Left lung (tissue), 14 donors: ENCODE measurements at places on chromosomes 5 and 9. TPM values are rescaled to one million over a fixed set of nuclear protein-coding genes. Genes with fewer than 3 reads are reported as not detected.

The S1PR3 gene
- 15.8 TPM for total RNA-seq

The ADAMTS6 gene
- total RNA-seq: 6.3 TPM

The CLINT1 gene
- total RNA-seq: 68.0 TPM

The ZNF618 gene
- 12.0 TPM for total RNA-seq

The BTNL9 gene
- total RNA-seq: 15.9 TPM

The GHR gene
- total RNA-seq: 6.3 TPM

The GMCL2 gene
- total RNA-seq: not detected

- H3K4me3 ChIP-seq: no peak overlapping the region
- no peaks in the 10 kb centered on the region for H3K36me3 ChIP-seq
- H3K27me3 ChIP-seq: peaks cover 79% of the 10 kb centered on the region
- DNase-seq: no peak
Measured at GRCh38 chr5:2169850-2170760, 287.4 kb upstream of the IRX4 start.

DNA sequence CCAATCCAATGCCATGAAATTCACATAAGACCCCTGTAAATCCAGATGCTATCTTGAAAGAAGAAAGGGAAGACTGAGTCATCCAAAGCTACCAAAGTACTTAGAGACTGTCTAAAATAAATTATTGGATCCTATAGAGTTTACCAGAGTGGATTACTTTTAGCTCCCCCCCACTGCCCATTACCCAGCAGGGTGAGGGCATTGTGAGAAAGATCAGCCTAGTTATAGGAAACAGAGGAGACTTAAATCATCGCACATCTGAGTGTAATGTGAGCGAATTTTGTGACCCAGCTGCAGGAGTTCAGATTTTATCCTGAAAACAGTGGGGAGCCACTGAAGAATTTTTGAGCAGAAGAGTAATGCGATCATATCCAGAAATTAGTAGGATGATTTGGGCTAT lies 1.6 kb upstream of the ENHO start:
- H3K4me3 ChIP-seq: no peak overlapping the region
- H3K36me3 ChIP-seq: no peaks in the 10 kb centered on the region
- no peak overlapping the region for H3K27ac ChIP-seq
- no peak for DNase-seq
- peaks cover 36% of the 10 kb centered on the region for H3K27me3 ChIP-seq

DNA sequence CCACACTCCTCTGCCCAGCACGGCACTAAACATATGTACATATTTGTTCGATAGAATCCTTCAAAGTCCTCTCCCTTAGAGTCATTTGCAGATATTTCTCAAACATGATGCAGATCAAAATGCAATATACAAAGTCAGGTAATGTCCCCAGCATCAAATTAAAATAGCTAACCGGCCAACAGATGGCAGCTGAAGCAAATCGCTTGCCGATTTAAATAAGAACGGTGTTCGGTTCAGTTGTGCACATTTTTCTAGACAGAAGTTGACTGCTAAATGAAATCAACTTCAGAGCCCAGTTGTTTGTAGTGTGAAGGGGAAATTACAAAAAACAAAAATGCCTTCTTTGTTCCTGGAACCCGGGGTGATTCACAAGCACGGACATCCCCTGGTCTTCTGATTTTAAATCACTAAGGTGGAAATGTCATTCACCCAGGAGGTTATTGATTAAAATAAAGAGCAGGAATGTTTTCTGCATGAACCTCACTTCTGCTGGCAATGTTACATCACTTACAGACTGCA lies 219.2 kb downstream of the EBF1 start:
- H3K27ac ChIP-seq: no peak overlapping the region
- peaks cover 10% of the 10 kb centered on the region for H3K27me3 ChIP-seq
- peaks cover under 1% of the 10 kb centered on the region for H3K4me1 ChIP-seq
- no peak overlapping the region for H3K4me3 ChIP-seq
- no peaks in the 10 kb centered on the region for H3K36me3 ChIP-seq

DNA sequence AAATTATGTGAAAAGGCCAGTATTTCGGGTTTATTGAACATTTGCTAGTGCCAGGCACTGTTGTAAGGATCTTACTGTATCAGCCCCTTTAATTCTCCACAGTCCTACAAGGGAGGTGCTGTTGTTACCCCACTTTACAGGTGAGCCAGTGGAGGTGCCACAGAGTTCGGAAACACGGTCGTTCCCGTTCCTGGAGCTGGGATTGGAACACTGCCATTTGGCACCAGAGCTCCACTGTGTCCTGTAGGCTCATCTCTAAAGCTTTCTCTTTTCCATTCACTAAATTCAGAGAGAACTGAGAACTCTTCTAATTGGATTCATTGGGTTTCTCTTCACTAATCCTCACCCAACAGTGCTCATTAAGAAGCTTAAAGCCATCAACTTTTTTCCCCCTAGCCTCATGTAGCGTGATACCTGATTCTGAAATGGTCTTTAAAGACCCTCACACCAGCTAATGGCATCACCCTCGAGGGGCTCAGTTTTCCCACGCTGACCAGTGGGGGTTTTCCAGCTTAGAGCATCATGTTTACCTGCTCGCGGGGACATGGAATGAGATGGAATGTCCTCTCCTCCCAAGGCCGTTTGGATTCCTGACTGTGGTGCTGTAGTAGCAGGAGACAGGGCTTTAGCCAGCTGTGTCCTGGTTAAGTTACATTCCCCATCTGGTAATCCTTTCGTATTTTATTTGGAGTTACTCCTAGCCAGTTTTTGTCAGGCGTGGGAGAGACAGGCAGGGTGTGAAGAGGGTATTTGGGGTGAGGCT lies 5.8 kb downstream of the ERGIC1 start:
- H3K4me3 ChIP-seq: no peak overlapping the region
- no peak for DNase-seq
- H3K27ac ChIP-seq: no peak overlapping the region
- H3K36me3 ChIP-seq: no peaks in the 10 kb centered on the region

DNA sequence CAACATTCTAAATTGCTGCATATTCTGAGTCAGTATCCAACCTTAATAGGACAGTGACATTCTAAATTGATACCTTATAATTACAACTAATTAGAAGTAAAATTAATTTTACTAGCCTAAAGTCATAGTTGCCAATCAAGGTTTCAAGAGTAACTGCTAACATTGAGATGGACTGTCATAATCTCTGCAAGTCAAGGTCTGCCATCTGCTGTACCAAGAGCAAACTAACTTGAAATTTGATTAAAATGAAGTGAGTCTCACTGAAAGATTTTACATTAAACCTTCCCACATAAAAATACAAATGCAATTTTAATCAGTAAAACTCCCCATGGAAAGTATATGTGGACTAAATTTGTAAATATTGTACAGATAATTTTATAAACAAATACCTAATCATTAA lies 235.3 kb downstream of the PRDM9 start:
- no peak overlapping the region for H3K27ac ChIP-seq
- H3K4me1 ChIP-seq: no peaks in the 10 kb centered on the region
- no peaks in the 10 kb centered on the region for H3K36me3 ChIP-seq
- DNase-seq: no peak
- no peak overlapping the region for H3K4me3 ChIP-seq
- H3K27me3 ChIP-seq: no peaks in the 10 kb centered on the region

GRCh38 chr5:24909210-24909609 lies 264.4 kb upstream of the CDH10 start:
- H3K4me3 ChIP-seq: no peak overlapping the region
- no peak overlapping the region for H3K27ac ChIP-seq
- no peaks in the 10 kb centered on the region for H3K36me3 ChIP-seq
- no peaks in the 10 kb centered on the region for H3K4me1 ChIP-seq

DNA sequence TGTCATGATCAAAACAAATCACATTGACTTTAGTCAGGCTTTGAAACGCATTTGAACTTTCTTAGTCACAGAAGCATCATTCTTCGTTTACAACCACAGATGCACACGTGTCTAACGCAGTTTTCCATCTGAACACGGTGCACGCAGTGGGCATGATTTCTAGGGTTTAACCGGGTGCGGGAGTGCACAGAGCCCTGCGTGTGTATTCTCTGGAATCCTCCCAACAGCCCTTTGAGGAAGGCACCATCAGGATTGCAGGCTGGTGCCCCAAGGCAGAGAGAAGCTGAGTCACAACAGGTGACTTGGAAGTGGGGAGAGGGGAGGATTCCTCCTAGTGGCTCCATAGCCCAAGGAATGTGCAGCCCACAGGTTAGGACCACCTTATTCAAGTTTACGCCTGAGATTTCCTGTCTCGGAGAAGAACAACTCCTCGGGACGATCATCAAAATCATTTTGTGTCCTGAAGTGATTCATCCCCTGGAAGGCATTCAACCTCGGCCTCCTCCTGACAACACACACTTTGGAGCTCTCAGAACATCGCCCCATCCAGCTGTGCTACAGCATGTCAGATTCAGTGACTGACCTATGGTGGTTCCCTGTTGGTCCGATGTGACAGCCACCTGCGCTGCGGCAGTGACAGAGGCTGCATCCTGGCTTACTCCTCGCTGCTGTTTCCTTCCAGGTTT lies 13.1 kb downstream of the ROPN1L start:
- no peaks in the 10 kb centered on the region for H3K36me3 ChIP-seq
- peaks cover 52% of the 10 kb centered on the region for H3K4me1 ChIP-seq
- H3K4me3 ChIP-seq: no peak overlapping the region
- no peak for DNase-seq
- H3K27ac ChIP-seq: no peak overlapping the region

GRCh38 chr9:132995879-132996278 lies 17.4 kb downstream of the GFI1B start:
- DNase-seq: no peak
- no peak overlapping the region for H3K27ac ChIP-seq
- no peaks in the 10 kb centered on the region for H3K27me3 ChIP-seq
- no peak overlapping the region for H3K4me3 ChIP-seq
- no peaks in the 10 kb centered on the region for H3K4me1 ChIP-seq
- no peaks in the 10 kb centered on the region for H3K36me3 ChIP-seq

- H3K4me1 ChIP-seq: no peaks in the 10 kb centered on the region
- no peak overlapping the region for H3K4me3 ChIP-seq
- no peak for DNase-seq
- H3K27me3 ChIP-seq: no peaks in the 10 kb centered on the region
Measured at GRCh38 chr5:159412284-159413046, 82.2 kb upstream of the IL12B start.

GRCh38 chr9:99349870-99350269 lies 127.8 kb downstream of the SEC61B start:
- H3K4me1 ChIP-seq: no peaks in the 10 kb centered on the region
- no peak for DNase-seq

DNA sequence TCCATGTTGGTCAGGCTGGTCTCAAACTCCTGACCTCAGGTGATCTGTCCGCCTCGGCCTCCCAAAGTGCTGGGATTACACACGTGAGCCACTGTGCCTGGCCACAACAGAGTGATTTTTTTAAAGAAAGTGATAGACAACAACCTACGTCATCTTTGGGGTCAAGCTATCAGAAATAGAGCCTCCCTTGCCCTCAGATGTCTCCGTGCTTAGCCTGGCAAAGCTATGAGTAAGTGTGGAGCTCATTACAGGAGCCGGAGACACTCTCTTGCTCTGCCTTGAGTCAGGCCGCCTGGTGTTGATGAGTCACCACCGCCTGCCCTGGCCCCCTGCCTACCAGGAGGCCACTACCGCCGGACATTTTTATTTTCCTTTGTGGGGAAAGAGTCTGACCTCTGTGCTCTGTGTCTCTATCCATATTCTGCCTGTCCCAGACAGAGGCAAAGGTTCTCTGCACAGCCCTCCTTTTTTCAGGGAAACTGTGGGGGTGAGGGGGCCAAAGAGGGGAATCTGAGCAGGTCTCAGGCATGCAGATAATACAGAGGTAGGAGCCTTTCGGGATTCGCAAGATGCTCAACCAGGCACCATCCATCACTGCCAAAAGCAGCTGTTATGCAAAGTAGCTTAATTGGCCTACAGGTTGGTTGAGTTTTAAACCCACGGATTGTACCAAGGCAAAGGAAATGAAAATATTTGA lies 123.7 kb upstream of the CPEB4 start:
- H3K27me3 ChIP-seq: no peaks in the 10 kb centered on the region
- peaks cover 5% of the 10 kb centered on the region for H3K4me1 ChIP-seq
- H3K36me3 ChIP-seq: no peaks in the 10 kb centered on the region
- H3K27ac ChIP-seq: peak overlapping the region; percentile 68

DNA sequence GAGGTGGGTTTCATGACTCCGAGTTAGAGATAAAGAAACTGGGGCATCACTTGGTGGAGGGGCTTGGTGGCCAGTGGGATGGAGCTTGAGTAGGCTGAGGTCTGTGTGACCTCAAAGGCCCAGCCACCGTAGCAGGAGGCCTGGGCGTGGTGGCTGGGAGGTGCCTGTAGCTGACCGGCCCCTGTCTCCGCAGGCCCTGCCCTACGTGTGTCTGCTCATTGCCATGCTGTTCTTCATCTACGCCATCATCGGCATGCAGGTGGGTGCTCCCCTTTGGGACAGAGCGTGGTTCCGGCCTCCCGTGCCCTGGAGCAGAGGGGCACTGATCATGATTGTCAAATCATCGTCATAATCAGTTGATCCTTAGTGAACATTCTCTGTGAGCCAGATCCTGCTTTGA lies 196.2 kb downstream of the CACNA1B start:
- H3K27ac ChIP-seq: no peak overlapping the region
- no peaks in the 10 kb centered on the region for H3K27me3 ChIP-seq
- no peak overlapping the region for H3K4me3 ChIP-seq
- no peaks in the 10 kb centered on the region for H3K4me1 ChIP-seq
- no peak for DNase-seq

DNA sequence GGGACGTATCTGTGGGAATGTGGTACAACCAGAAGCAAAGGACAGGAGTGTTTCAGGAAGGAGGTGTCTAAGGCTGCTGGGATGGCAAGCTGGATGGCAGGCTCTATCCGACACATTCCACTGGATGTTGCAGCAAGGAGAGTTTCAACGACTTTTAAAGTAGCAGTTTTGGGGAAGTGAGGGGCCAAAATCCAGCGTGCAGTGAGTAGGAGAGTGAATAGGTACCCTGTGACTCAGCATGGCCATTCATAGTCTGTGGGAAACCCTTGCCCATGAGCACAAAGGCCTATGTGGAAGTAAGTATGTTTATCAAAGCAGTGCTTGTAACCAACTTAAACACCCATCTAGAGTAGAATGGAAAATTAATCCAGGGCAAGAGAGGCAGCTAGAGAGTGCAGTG lies 664.7 kb downstream of the ACTL7B start:
- no peaks in the 10 kb centered on the region for H3K4me1 ChIP-seq
- H3K4me3 ChIP-seq: no peak overlapping the region
- H3K36me3 ChIP-seq: no peaks in the 10 kb centered on the region
- no peaks in the 10 kb centered on the region for H3K27me3 ChIP-seq
- DNase-seq: no peak
- no peak overlapping the region for H3K27ac ChIP-seq

- H3K4me1 ChIP-seq: peaks cover 88% of the 10 kb centered on the region
- peak overlapping the region; percentile 19 for H3K4me3 ChIP-seq
- peak overlapping the region; percentile 67 for H3K27ac ChIP-seq
- H3K27me3 ChIP-seq: no peaks in the 10 kb centered on the region
Measured at GRCh38 chr9:126334721-126335621, 8.3 kb downstream of the MVB12B start.

DNA sequence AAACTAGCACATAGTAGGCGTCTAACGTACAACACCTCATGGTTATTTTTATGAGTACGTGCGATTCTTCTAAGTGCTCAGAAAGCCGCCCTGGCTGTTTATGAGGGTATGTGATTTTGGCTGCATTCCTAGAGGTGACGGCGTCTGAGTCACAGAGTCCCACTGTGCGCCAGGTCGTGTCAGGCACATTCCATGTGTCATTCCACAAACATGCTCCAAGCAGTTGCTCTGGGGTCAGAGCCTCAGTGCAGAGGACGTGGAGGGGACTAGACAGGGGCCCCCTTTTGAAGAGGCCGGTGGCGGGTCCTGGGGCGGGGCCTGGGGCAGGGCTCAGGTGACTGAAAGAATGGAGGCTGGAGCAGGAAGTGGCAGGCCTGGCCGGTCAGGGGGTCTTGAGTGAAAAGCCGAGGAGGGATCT lies 51.9 kb downstream of the NEK6 start:
- no peaks in the 10 kb centered on the region for H3K4me1 ChIP-seq
- no peak overlapping the region for H3K4me3 ChIP-seq
- DNase-seq: no peak
- H3K36me3 ChIP-seq: no peaks in the 10 kb centered on the region

- no peaks in the 10 kb centered on the region for H3K4me1 ChIP-seq
- H3K4me3 ChIP-seq: no peak overlapping the region
- no peaks in the 10 kb centered on the region for H3K36me3 ChIP-seq
Measured at GRCh38 chr9:98765256-98765655, 31.1 kb downstream of the ANKS6 start.
